ENCODE measurements at places on chromosomes 6 and 20.

- DNase-seq: no peak
Observed at GRCh38 chr20:37327748-37328147, 18.2 kb upstream of the SRC start.

DNA sequence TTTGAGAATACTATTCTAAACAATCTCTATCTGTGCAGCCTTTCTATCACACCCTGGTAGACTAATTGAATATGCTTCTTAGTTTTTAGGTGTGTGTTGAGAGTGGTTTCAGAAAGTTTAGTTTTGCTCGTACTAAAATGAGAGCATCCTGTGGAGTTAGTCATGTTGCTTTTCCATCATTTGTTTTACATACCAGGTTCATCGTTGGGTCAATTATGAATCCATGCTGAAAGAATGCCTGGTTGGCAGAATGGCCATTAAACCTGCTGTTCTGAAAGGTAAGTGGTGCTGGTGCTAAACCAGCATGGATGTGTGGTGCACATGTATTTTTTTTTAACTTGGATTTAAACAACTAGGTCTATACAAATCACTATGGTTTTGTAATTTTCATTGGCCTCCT, 49.3 kb downstream of the CYB5R4 start:
- DNase-seq: no peak

DNA sequence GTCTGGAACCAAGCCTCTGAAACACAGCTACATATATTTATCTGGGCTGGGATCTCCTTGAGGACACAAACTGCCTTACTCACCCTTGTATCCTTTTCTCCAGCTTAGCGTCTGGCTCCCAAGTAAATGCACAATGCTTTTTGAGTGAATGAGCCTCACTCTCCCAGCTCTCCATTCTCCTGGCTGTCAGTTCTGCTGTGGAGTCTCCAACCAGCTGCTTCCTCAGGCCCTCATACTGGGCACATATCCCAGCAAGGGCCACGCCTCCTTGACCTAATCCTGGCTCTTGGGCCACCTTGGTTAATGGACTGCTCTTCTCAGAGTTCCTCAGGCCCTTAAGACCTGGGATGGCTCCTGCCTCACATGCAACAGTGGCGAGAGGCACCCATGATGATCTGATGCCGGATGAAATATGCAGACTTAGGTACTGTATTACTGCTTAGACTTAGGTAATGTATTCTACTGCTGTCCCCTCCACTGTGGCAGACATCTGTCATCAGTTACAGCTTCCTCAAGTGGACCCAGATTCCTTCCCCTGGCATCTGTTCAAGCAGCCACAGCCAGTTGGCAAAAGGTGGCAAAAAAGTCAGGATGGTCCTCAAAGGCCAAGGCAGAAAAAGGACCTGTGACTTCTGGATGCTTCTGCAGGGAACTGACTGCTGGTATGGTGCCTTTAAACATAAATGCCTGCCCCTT, 16.5 kb downstream of the SNHG17 start:
- no peak for DNase-seq

- DNase-seq: no peak
Observed at GRCh38 chr20:46801003-46801702, 91.7 kb downstream of the SLC2A10 start.

- no peak for DNase-seq
Observed at GRCh38 chr6:141594874-141595273, 537.9 kb upstream of the GJE1 start.

GRCh38 chr6:36985808-36986703, at the start of gene MTCH1:
Gene MTCH1, minus strand, starts transcription at chr6:36986196. Its CDS starts 23 bp downstream, at chr6:36986173.
- DNase-seq: peak; percentile 85

GRCh38 chr6:128767705-128768104, 115.2 kb upstream of the LAMA2 start:
- DNase-seq: no peak

GRCh38 chr6:40054602-40055001, 120.3 kb upstream of the MOCS1 start:
- no peak for DNase-seq

DNA sequence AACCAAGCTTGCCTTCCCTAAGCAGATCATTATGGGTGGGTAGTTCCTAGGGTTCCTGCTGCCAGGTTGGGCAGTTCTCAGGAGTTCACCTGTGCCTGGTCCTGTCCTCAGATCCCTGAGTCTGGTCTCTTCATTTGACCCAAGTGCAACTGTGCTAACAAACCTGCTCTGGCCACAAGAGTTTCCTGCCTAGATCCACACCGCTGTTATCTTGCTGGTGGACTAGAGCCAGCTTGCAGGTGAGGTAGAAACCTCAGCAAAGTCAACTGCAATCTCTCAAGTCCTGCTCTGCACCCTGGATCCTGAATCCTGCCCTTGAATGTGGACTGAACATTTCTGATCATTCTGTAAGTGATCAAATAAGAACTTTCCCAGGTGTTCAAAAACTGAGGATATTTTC, 191.8 kb upstream of the LRFN2 start:
- no peak for DNase-seq

- no peak for DNase-seq
Observed at GRCh38 chr20:62566771-62567170, 75.5 kb upstream of the SLCO4A1 start.

- no peak for DNase-seq
Observed at GRCh38 chr20:62598761-62599194, 43.5 kb upstream of the SLCO4A1 start.

- no peak for DNase-seq
Observed at GRCh38 chr20:37734228-37734985, 40.6 kb downstream of the CTNNBL1 start.

DNA sequence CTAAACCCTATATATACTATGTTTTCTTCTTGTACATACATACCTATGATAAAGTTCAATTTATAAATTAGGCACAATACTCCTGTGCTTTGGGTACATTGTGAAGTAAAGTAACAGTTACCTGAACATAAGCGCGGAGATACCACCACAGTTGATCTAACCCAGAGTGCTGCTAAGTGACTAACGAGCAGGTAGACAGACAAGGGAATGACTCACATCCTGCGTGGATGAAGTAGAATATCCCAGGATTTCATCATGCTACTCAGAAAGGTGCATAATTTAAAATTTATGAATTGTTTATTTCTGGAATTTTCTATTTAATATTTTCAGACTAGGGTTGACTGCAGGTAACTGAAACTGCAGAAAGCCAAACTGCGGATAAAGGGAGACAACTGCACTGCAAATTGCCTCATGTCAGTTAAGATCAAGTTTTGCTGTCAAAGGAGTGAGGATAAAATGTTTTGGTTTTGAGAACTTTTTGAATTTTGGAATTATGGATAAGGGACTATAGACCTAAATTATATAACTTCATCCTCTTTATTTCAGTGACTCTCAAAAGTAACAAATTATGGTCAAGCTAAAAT, 14.4 kb downstream of the MKKS start:
- DNase-seq: no peak

GRCh38 chr6:23174781-23175361, 605.5 kb downstream of the HDGFL1 start:
- no peak for DNase-seq

DNA sequence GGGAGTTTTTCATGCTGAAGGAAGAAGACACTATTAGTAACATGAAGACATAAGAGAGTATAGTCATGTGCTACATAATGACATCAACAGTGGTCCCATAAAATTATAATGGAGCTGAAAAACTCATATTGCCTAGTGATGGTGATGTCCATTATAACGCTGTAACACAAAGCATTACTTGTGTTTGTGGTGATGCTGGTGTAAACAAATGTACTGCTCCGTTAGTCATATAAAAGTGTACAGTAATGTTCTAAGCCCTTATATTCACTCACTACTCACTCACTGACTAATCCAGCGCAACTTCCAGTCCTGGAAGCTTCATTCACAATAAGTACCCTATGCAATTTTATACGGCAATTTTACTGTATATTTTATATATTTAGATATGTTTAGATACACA, 26.8 kb upstream of the ASF1A start:
- DNase-seq: no peak

- DNase-seq: no peak
Observed at GRCh38 chr6:23630726-23631635, 495.0 kb upstream of the NRSN1 start.

GRCh38 chr6:12791371-12791770, 74.8 kb downstream of the PHACTR1 start:
- no peak for DNase-seq

DNA sequence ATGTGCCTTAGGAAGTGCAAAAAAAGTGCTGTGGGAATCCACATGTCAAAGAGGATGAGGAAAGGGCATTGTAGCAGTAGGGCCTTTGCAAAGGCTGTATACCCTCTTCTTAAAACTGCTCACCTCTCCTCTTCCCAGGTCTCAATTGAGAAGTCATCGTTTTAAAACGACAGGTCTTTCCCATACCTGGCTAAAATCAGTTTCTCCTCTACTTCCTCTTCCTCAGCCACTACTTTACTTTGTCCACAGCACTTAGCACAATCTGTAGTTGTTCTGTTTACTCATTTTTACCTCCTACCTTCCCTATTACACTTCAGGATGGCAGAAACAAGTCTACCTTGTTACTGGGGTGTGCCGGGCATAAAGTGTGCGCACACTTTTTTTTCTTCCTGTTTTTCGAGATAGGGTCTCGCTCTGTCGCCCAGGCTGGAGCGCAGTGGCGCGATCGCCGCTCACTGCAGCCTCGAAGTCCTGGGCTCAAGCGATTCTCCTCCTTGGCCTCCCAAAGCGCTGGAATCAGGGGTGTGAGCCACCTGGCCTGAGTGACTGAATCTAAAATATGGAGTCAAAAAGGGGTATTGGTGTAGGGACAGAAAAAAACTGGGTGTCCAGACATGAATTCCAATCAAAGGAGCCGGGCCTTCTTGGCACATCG, 9.8 kb upstream of the ELOVL5 start:
- DNase-seq: no peak

Data from central memory CD8-positive, alpha-beta T cell (primary cell).